NCI-H1105 (cell line): ENCODE measurements at places on chromosomes 16 and 17.

DNA sequence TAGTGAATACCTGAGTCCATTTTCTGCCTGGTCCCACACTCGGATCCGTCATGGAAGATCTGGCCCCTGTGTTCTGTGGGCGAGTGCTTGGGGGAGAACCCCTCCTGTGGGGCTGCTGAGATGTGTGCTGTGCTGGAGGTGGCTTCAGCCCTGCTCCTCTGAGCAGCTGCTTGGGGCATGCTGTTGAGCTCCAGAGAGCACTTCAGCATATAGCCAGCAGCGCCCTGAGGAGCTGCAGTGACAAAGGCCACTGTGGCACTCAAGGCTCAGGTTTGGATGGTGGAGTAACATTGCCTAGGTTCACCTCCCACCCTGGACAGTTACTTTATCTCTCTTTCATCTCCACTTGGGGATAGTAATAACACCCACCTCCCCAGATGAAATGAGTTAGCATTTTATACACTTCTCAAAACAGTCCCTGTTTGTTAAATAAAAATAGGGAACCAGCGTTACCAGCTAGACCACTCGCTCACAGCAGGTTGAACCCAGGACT, 75.3 kb downstream of the KSR1 start:
- DNase-seq: no peak

DNA sequence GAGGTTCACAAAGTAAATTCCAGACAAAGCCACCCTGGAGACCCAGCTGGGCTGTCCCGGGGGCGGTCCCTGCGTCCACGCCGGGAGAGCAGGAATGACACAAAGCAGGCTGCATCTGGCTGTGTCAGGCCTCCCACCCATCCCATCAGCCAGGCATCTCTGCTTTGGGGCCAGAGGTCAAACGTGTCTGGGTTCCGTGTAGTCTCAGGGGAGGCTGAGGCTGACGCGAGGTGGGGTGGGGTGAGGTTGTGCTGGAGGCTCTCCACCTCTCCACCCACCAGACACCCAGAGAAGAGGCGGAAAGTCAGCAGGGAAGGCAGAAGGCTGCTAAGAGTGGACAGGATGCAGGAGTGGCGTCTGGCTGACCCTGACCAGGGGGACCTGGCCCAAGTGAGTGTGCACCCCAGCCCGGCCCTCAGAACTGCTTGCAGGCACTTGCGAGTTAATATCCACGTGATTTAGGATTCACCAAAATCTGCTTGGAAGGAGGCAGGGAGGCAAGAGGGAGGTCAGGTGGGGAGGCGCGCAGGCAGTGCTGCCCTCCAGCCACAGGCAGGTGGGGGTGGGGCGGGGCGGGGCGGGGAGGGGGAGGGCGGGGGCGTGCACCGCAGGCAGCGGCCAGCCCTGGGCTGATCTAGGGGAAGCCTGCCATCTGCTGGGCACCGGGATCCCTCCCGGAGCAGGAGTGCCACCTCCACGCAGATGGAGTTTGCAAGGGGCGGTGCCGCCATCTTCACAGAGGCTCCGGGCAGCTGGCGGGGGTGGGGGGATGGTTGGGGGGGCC, 44.3 kb downstream of the TBC1D16 start:
- DNase-seq: peak; percentile 83

DNA sequence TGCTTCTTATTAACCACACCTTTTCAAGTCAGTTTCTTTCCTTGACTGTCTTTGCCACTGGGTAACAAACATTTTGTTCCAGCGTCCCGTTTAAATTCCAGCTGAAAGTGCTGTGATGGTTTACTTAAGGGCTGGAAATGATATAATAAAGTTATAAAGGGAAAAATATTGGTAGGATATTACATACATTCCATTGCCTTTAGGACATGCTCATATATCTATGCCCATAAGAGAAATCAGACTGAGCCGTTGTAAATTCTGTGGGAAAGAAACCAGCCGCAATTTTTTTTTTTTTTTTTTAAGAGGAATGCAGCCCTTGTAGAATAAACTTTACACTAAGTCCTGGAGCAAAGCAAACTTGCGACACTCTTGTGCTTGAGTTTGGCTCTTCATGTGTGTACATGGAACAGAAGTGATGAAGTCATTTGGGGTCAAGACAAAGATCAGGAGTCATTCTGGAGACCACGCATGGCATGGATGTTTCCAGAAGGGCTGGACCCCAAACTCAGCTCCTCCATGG, 210.9 kb downstream of the XYLT1 start:
- DNase-seq: no peak

GRCh38 chr17:944266-944826, 35.2 kb downstream of the NXN start:
- DNase-seq: no peak

GRCh38 chr17:8542599-8543502, 87.7 kb downstream of the MYH10 start:
- DNase-seq: no peak
